ENCODE measurements at places on chromosomes 2 and 18. TPM values are rescaled to one million over a fixed set of nuclear protein-coding genes. Genes with fewer than 3 reads are reported as not detected.
A peak's percentile ranks its signal among the peaks of the same experiment; 100 is the strongest.

GRCh38 chr2:228224410-228224809, 42.9 kb upstream of the SPHKAP start:
- no peak for DNase-seq

GRCh38 chr2:224882291-224883171, 159.7 kb downstream of the DOCK10 start:
- no peak for DNase-seq

- DNase-seq, result no peak
These were observed 182.3 kb downstream of the FTCDNL1 start for GRCh38 chr2:199668645-199669044.

GRCh38 chr2:129006135-129006886, 687.6 kb upstream of the HS6ST1 start:
- no peak for DNase-seq

GRCh38 chr2:30481323-30481800, 34.3 kb downstream of the LCLAT1 start:
- no peak for DNase-seq

- no peak for DNase-seq
These were observed 91.5 kb upstream of the TMEFF2 start for GRCh38 chr2:192286093-192286701.

DNA sequence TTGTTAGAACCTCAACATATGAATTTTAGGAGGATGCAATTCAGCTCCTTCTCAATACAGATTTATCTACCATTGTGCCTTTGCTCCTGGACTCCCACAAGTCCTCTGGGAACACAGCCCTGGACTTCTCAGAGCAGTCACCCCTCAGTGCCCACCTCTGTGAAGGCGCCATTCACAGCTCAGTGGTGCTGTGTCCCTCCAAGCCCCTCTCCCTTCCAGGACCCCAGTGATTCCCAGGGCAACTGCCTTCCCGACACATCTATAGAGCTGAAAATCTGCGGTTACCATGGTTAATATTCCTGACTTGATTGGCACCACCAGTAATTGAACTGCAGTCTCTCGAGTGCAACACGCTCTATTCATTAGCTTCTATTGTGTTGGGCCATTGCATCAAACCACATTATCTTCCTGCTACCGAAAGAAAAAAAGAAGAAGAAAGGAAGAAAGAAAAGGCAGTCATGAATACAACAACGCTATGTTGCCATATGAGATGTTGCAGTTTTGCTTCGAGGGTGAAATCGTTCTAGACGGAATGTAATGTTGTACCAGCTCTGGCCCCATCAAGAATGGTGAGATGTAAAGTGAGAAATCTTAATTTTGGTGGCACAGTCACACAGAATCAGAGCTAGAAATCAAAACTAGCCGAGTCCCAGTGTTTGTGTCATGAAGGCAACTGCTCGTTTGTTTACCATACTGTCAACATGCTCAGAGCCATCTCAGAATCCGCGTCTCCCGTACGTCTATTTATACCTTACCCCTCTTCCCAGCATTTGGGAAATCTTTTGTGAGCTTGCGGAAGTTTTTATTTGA, 524.0 kb upstream of the ID2 start:
- no peak for DNase-seq

GRCh38 chr2:78701546-78701945, 324.0 kb upstream of the REG3G start:
- no peak for DNase-seq

- DNase-seq, result no peak
These were observed 7.6 kb upstream of the ASXL2 start for GRCh38 chr2:25885933-25886332.

DNA sequence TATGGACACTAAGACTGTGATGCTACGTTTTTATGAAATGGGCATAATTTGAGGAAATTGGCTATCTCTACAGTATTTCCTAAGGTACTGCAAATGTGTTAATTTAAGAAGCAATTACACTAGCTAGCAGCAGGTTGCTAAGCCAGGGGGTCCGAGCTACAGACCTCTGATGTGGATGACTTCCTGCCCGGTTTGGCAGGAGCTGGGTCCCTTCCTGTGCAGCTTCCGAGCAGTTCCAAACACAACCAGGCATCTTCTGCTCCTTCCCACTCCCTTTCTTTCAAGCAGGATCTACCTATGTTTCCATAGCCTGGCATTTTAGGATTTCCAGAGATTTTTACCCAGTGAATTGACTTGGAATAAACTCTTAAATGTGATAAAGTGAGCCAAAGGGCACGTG, 55.7 kb downstream of the SCN2A start:
- no peak for DNase-seq

- DNase-seq, result peak; percentile 21
These were observed 73.5 kb downstream of the MYO1B start for GRCh38 chr2:191318729-191319078.

- DNase-seq, result no peak
These were observed 30.1 kb downstream of the RBKS start for GRCh38 chr2:27860111-27860510.

DNA sequence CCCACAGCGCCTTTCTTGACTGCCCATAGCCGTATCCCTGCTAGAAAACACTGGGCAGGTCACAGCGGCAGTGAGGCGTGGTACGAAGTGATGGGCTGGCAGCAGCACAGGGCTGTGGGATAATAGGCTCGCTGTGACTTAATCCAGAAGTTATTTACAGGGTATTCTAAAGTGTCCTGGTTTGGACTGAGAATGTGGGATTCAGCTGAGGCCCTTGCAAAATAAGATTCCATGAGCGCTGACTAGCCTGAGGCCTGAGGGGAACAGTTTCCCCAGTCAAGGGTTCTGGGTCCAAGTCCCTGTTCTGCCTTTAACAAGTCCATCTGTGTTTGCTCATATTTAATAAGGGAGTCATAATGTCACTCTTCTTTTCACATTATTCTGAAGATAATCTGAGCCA, 34.6 kb downstream of the SETBP1 start:
- DNase-seq, result no peak

DNA sequence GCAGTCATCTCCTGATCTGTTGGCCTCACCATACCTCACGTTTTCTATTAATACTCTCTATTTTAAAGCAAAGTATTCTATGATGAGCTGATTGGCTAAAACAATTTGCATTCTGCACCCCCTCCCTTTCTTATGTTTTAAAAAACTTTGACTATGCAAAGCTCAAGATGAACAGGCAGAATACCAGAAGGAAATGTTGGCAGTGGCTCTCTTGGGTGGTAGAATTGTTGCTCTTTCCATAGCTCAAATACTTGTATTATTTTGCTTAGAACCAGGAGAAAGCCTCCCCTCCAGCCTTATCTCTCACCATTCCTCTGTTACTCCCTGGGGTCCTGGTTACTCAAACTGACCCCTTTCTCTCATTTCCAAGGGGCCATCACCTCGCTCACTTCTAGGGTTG, 14.4 kb downstream of the GPR45 start:
- DNase-seq, result no peak

REG1B gene
- total RNA-seq, result 2.3 TPM

CYBRD1 gene
- total RNA-seq, result 7.9 TPM

FMNL2 gene
- 45.5 TPM for total RNA-seq

GNAL gene
- 26.7 TPM for total RNA-seq

APCDD1 gene
- 5.3 TPM for total RNA-seq

REG3A gene
- total RNA-seq, result not detected

RNF25 gene
- total RNA-seq, result 23.9 TPM

NDC80 gene
- 43.0 TPM for total RNA-seq
